ENCODE measurements at places on chromosomes 7 and 10. TPM values are rescaled to one million over a fixed set of nuclear protein-coding genes. Genes with fewer than 3 reads are reported as not detected.

INHBA gene
- 59.2 TPM for polyA plus RNA-seq

SLC26A4 gene
- 0.26 TPM for polyA plus RNA-seq

TAS2R41 gene
- polyA plus RNA-seq, result not detected

ASL gene
- 34.8 TPM for polyA plus RNA-seq

TMEM229A gene
- not detected for polyA plus RNA-seq

LAMB1 gene
- 97.9 TPM for polyA plus RNA-seq
